SK-N-MC (cell line): ENCODE measurements at places on chromosomes 5 and 9.
A peak's percentile ranks its signal among the peaks of the same experiment; 100 is the strongest.

- DNase-seq = no peak
Measured at GRCh38 chr5:9691261-9691660, 61.1 kb upstream of the TAS2R1 start.

DNA sequence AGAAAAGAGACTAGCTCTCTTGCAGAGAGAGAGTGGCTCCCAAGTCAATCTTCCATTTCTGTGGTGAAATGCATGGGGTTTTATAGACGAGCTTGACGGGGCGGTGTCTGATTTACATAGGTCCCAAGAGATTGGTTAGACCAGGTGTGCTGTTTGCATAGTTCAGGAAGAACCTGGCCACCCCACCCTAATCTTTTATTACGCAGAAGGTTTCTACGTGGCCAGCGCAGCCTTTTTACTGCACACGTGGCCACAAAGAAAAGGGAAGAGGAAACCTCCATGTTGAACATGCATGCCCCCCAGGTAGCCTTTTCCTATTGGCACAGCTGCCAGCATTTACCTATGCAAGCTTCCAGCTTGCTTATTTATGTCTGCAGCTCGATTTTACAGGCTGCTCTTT, 92.1 kb downstream of the CAVIN4 start:
- no peak for DNase-seq

GRCh38 chr5:37876943-37877342, 37.1 kb upstream of the GDNF start:
- DNase-seq = peak; percentile 88

- DNase-seq = no peak
Measured at GRCh38 chr5:126837242-126837641, 60.3 kb downstream of the LMNB1 start.

DNA sequence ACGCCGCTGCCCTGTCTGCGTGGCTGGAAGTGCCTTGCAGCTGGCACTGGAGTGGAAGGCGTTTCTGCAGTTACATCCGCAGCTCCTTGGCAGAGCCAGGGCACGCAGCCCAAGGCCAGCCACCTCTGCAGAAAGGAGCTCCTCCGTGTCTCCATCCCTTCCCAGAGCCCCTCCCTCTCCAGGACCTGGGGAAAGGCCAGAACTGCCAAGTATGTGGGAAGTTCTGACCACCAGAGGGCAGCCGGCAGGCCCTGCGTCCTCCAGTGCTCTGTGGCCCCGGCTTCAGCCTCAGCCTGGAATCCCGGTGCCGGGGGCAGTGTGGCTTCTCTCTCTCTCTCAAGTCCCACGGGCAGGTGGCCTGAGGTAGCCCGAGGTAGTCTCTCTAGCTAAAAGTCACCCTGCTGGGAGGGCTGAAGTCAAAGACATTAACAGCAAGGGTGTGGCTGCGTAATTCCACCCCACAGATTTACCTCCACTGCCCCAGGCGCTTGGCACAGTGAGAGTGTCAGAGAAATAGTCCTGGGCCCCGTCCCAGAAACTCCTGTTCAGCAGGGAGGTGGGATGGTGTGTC, 101.7 kb upstream of the FCN2 start:
- no peak for DNase-seq
